ENCODE measurements at places on chromosomes 3 and 15.

DNA sequence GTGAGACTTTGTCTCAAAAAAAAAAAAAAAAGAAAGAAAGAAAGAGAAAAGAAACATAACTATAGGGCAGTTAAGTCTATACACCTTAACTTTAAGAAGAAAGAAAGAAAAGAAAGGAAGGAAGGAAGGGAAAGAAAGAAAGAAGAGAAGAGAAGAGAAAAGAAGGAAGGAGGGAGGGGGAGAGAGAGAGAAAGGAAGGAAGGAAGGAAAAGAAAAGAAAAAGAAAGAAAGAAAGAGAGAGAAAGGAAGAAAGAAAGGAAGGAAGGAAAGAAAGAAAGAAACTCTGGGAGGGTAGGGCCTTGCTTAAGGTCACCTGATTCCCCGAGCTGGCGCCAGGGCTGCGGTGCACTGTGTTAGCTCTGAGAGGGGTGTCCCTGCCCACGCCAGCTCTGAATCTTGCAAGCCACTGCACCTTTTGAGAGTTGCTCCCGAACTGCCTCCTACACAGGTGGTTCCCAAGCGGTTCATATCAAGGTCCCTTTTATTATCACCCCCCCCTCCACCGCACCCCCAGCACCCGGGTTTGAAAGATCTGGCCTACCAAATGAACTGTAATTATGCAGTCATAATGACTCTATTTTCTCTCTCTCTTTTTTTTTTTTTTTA, 39.2 kb upstream of the VPS8 start:
- no peak for DNase-seq

- DNase-seq, result peak; percentile 85
Observed at GRCh38 chr3:137647179-137647578, 116.9 kb upstream of the SOX14 start.

DNA sequence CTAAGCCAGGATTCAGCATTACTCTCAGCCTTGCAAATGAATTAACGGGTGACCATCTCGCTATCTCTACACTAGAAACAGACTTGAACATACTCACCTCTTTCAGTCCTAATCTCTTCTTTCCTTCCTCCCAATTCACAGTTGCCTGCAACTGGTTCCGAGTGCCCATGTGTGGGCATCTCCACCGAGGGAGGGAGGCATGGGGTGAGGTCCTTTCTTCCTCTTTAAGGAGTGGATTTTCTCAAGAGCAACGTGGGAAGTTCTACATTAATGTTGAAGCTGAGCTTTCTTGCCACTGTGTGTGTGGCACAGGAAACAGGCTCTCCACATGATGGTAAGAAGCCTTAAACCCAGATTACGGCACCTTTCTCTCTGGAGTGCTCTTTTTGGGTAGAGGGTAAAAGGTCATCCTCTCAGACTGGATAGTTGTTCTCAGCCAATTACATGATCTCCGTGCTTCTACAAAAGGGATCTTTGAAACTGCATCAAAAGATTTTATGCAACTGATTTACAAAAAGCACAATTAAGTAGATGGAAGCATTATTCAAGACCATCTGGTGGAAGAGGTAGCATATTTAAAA, 286.8 kb upstream of the NR2F2 start:
- no peak for DNase-seq

DNA sequence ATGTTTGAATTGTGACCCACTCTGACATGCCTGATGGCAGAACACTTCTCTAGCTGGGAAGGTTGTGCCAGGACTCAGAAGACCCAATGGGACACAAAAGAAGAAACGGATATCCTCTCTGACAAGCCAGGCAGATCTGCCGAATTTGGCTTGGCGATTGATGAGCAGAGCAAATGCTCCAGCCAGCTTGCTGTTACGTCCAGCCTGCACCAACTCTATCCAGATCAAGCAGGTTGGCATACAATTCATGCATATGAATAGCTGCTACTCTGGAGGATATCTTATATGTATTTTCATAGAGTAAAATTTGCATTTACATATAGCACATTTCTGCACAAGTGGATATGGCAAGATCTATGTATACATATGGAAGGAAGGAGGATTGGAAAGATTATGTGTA, 102.8 kb downstream of the PEX5L start:
- no peak for DNase-seq

GRCh38 chr3:132536442-132537153, 60.5 kb upstream of the ACKR4 start:
- DNase-seq, result no peak

DNA sequence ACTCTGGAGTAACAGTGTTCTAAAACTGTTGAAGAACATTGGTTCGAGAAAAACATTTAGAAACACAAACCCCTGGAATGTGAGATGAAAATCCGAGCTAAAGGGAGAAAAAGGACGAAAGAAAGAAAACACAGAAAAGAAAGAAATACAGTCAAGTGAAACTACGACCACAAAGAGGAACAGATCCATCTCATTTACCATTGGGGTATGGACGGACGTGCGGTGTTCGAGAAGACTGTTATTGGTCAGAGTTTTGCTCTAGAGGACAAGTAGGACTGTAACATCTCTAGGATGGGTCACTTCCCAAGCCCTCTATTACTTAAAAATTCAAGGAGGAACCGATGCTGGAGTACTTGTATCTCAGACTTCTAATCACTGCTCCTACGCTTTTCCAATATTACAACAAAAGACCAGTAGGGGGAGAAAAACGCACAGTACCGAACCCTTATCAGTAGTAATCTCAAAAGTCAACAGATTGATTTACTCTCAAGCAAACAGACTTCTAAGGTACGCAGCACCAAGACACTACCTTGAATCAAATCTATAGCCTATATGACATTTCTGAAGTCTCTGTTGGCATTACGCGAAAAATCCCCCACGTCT, 1.1 kb upstream of the PIK3CA start:
- peak; percentile 65 for DNase-seq

GRCh38 chr15:68051109-68051508, 3.0 kb upstream of the PIAS1 start:
- DNase-seq, result no peak

DNA sequence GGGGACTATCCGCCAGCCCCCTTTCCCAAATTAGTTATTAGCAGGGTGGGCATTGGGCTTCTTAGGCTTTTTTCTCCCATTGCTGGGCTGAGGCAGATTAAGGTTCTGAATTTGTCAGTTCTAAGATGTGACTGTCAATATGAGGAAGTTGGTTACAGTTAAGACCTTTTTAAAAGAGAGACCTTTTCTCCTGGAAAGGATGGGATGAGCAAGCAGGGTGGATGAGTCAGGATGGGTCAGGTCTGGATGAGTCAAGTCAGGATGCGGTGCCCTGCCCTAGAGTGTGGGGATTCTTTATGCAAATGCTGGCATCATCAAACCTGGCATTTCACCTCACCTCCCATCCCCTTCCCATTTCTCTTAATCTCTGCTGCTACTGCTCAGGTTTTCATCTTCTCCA, 1.9 kb downstream of the AEN start:
- no peak for DNase-seq

DNA sequence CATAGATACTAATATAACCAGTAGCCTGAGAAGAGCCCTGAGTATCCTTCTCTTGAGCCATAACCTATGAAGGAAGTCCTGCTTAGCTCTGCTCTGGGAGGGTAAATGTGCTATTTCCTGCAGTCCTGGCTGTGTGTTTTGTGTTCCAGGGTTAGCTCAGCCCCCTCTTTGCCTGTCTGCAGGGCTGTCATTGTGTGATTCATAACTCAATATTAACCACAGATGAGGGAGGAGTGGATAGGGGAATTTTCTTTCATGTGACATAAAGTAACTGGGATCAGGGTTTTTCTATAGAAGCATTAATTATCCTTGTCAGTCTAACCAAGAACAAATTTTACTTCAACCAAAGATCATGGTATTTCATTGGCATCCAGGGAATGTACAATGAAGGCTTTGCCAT, 183.3 kb upstream of the ZBTB20 start:
- DNase-seq, result no peak

- DNase-seq, result no peak
Observed at GRCh38 chr3:28218071-28218916, 23.1 kb upstream of the CMC1 start.

- DNase-seq, result no peak
Observed at GRCh38 chr3:15926871-15927270, 129.1 kb upstream of the ANKRD28 start.

- DNase-seq, result no peak
Observed at GRCh38 chr3:184368586-184369183, 7.2 kb downstream of the POLR2H start.

- DNase-seq, result peak; percentile 36
Observed at GRCh38 chr3:50675179-50676030, 678 bp downstream of the DOCK3 start.

GRCh38 chr15:59274126-59274970, 67.7 kb downstream of the LDHAL6B start:
- DNase-seq, result no peak

- peak; percentile 67 for DNase-seq
Observed at GRCh38 chr15:77739591-77740378, 107.1 kb upstream of the LINGO1 start.

DNA sequence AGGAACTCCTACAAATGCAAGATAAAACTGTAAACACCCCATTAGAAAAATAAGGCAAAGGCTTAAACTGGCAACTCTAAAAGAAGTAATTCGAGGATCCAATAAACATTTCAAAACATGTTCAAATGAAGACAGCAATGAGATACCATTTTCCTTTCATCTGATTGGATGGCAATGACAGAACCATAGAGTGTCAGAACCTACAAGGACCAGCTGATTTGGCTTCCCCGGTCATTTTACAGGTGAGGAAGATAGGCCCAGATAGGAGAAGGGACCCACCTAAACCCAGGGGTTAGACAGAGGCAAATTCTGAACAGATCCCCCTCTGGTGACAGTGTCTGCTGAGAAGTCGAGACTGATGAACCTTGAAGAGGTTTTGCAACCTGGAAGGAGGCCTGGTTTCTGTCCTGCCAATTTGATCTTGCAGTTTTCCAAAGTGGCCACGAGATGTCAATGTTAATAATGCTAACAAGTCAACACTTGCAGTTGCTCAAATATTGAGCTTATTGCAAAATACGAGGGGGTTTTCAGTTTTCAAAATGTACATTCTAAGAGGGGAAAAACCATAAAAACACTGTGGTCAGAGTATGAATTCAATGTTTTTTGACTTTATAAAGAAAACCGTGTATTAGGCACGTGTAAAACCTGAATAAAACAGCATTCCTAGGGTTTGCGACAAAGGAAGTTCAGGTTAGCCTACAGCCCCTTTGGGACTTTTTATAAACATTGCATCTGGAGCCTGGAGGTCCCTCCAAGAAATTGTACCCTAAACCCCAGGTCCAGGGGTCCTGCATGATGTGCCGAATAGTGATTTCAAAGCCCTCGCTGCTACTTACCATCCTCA, 21.5 kb downstream of the CFAP161 start:
- DNase-seq, result peak; percentile 10

DNA sequence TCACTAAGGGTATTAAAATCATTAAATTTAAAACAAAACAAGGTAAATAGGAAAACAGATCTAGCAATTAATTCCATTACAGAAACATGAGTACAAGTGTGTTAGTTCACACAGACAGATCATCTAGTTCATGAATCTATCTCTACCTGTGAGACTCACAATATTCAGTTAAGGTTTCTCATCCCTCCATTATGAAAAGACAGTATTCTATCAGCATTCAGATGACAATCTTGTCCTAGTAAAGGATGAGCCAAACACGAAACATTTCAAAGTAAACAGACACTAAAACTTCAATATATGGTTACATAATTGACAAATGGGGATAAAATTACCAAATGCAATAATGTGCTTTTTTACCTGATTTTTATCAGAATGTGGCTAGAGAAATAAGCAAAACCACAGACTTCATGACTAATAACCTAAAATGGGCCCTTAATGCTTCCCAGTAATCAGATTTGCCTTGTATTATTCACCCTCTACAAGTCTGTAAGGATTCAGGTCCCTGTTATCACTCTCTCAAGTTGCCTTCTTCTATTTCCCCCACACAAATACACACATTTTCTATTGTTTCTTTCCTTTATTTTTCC, 126.8 kb downstream of the DLG1 start:
- DNase-seq, result no peak

GRCh38 chr3:53104762-53105161, 25.5 kb downstream of the RFT1 start:
- no peak for DNase-seq

DNA sequence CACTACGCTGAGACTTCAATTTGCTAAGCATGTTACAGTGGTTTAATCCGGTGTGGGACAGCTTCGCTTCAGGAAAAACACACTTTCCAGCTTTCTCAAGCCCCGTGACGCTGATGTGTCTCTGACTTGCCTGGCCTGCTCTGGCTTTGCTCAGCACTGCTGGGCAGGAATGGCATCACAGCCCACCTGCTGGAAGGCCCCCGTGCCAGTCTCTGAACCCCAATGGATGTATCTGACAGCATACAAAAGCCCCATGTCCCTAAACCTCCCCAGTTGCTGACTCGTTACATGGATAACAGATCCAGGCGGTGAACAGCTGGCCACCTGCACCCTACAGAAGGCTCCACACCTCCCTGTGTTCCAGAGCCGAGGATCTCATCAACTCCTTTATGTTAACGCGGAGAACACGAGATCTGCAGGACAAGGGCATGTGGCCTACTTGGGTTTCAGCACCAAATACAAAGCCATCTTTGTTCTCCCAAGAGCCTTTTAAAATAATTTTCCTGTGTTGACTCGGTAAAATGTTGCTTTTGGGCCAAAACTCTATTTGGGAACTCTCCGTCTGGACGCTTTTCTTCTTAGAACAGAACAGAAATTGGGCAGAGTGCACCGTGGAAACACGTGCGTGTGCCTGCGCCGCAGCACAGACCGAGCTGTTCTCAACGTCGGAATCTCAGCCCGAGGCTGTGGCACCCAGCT, 61.4 kb downstream of the ATP10A start:
- no peak for DNase-seq

DNA sequence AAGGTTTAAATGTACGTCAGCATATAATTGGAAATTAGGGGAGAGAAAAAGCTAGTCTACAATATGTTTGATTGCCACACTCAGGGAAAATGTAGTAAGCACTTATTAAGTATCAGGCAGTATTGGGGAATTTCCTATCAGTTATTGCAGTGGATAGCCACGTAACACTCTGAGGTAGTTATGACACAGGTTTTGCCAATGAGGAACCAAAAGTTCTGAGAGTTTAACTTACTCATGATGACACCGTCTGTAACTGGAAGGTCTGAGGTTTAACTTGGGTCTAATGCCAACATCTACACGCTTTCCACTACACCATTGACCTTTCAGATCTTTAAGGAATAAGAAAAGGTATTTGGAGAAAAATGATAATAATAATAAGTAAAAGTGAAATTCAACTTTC, 89.5 kb downstream of the ZMAT3 start:
- no peak for DNase-seq

DNA sequence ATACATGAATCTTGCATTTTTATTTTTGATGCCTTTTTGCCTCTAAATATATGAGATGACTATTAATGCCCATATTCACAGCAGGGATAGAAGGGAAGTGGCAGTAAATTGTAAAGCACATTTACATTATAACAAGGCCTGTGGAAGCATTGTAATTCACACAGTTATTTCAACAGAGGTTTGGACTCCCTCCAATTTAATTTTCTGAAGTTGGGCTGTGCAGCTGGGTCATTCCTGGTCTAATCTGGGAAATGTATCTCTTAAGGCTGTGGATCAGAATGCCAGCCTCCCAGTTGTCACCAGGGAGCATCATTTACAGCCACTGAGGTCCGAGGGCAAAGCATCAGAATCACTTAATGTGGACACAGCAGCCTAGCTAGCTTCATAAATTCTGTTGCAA, 434.5 kb downstream of the MFSD1 start:
- no peak for DNase-seq

All from ELF-1 (cell line).